ENCODE measurements at places on chromosomes 11 and 22.

GRCh38 chr11:124646148-124646547 is 23.5 kb downstream of the TBRG1 start:
- DNase-seq, result no peak

DNA sequence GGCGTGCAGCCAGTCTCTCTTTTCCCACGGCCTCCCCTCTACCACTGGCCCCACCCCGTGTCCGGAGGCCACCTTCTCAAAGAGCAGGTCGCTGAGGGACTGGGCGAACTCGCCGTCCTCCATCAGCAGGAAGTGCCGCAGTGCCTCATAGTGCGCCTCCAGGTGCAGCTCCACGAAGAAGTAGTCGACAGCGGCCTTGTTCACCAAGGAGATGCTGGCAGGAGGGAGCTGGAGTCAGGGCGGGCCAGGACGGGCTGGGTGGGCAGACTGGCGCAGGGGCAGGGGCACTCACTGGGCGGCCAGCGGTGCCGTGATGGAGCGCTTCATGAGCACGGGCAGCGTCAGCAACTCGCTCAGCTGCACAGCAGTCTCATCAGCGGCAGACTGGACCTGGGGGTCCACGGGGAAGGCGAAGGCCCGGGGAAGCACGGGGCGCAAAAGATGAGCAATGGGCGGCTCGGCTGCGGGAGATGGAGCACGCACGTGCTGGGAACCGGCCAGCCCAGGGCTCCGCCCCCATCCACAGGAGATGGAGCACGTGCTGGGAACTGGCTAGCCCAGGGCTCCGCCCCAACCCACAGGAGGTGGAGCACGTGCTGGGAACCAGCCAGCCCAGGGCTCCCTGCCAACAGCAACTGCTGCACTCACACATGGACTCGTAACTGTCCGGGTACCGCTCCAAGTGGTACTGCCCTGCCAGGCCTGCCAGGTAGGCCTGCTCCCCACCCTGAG is 18.4 kb downstream of the SELENOO start:
- peak; percentile 38 for DNase-seq

DNA sequence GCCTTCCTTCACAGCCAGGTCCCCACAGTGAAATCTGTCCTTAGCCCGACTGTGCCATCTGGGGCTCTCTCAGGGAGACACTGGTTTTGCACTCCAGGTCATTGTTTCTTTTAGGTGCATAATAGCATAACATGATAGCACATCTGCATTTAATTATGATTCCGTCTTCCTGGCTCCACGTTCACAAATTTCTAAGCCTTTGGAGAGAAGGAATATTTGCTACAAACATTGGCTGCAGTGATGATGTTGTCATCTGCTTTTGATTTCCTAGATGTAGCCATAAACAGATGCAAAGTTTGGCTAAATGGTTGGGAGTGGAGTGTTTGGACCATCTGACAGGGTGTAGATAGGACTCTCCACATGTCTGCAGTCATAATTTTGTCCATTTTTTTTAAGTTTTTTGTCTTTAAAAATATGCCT is 12.0 kb upstream of the CAT start:
- no peak for DNase-seq

GRCh38 chr11:117766576-117766975 is 30.4 kb downstream of the DSCAML1 start:
- DNase-seq, result no peak

DNA sequence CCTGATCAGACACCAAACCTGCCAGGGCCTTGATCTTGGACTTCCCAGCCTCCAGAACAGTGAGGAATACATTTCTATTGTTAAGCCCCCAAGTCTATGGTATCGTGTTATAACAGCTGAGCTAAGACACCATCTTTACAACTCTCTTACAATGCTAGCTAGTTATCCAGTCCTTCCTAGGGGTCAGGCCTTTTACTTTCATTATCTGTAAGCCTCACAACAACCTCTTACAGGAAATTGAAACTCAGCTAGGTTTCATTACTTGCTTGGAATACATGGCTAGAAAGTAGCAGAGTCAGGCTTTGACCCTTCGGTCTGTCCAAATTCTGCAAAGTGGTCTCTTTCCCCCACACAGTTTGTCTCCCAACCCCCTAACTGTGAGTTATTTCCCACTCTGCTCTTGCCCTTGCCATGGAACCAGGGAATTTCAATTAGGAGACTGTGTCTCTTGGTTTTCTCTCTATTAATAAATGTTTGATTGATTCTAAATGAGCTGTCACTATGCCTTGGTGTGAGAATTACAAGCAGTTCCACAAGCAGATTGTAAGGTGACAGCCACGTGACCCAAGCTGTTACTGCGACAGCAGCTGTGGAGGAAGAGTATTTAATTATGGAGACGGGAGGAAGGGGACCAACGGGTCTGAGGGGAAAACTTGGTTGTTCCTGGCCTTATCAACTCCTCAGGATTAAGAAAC is 38.4 kb upstream of the CLMP start:
- DNase-seq, result no peak

DNA sequence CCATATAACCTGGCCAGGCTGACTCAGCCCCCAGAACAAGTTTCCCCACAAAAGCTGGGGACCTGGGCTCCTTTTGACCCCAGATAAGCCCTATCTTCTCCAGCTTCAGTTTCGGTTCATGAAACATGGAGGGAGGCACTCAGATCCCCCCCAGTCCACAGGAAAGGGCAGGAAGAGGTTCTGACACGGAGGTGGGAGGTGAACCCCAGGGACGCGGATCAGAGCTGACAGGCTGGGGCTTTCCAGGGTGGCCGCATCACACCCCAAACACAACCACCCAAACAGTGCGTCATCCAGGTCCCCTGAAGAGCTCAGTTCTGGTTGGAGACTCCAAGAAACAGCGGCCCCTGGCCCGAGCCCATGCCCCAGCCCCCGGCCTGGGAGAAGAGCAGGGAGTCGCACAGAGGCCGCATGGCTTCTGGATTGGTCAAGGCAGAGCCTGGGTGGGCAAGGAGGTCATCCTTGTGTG is 44.3 kb upstream of the A4GALT start:
- no peak for DNase-seq

- DNase-seq, result no peak
Measured at GRCh38 chr22:42769238-42769573, 48.5 kb upstream of the A4GALT start.

- DNase-seq, result no peak
Measured at GRCh38 chr22:46540874-46541273, 3.5 kb upstream of the CELSR1 start.

- no peak for DNase-seq
Measured at GRCh38 chr11:102513869-102514268, 16.7 kb downstream of the MMP7 start.

DNA sequence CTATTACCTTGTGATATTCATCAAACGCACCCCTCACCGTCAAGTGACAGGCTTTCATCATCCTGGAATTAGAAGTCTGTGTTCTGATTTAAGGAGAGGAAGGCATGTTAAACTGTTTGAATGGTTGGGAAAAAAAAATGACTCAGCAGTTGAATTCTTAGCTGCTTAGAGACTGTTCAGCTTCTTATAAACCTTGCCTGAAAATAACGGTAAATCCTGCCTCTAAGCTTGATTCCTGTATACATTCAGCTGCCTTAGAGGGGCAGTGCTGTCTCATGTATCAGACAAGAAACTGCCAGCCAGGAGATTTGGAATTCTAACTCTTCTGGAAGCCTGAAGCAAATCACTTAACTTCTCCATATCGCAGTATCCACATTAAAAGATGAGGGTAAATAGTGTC is 437.4 kb downstream of the JRKL start:
- peak; percentile 50 for DNase-seq

GRCh38 chr11:44578279-44578678 is 12.8 kb downstream of the CD82 start:
- no peak for DNase-seq

Data from ELR (cell line).